ENCODE measurements at places on chromosomes 1 and 21.
A peak's percentile ranks its signal among the peaks of the same experiment; 100 is the strongest.

DNA sequence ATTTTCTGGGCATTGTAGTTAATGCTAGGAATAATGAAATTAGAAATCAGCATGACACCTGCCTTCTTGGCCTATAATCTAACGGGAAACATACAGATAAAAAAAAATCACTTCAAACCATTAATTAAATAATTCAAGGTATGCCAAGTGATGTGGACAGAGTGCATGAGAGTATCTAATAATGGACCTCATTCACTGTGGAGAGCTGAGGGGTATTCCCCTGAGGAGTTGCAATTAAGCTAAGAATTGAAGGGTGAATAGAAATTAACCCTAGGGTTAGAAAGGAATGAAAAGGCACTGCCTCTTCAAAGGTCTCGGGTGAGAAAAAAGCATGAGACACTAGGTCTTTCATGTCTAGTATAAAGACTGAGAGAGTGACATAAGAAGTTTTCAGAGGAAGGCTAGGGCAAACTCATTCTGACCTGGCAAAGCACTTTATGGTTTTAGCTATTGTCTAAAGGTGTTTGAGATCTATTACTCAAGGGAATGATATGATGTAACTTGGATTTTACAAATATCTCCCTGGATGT, 466.1 kb downstream of the KCNT2 start:
- DNase-seq: no peak

DNA sequence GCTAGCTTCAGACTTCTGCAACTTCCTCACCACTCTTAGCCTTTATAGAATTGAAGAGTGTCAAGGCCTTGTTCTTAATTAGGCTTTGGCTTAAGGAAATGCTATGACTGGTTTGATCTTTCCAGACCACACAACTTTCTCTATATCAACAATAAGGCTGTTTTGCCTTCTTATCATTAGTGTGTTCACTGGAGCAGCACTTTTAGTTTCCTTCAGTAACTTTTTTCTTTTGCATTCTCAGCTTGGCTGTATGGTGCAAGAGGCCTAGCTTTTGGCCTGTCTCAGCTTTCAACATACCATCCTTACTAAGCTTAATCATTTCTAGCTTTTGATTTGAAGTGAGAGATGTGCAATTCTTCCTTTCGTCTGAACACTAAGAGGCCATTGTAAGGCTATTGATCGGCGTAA, 8.6 kb downstream of the PRKACB start:
- no peak for DNase-seq

GRCh38 chr1:235057385-235058306, 71.0 kb downstream of the TOMM20 start:
- no peak for DNase-seq

DNA sequence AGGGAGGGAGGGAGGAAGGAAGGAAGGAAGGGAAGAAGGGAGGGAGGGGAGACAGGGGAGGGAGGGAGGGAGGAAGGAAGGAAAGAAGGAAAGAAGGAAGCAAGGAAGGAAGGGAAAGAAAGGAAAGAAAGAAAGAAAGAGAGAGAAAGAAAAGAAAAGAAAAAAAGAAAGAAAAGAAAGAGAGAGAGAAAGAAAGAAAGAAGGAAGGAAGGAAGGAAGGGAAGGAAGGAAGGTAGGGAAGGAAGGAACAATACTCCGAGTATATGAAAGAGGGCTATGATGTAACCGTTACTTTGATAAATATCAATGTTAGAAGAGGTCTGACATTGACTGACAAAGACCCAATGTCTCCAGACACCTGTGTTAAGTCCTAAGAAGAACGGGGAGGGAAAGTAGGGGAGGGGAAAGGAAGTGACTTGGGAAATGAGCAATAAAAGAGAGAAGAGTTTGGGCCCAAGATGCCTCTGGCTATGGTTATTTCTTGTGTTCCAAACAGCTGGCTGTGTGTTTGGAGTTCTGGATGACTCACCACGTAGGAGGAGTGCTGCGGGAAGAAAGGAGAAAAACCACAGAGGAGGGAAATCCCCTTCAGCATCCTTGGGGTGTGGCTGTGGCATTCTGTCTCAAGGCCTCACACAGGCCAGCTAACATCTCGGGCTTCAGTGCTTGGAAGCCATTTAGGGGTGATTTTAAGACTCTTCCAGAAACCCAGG, 37.0 kb upstream of the RXRG start:
- DNase-seq: peak; percentile 32

Measured in uterus (tissue), 4 donors.